ENCODE measurements at places on chromosomes 7 and 10.

DNA sequence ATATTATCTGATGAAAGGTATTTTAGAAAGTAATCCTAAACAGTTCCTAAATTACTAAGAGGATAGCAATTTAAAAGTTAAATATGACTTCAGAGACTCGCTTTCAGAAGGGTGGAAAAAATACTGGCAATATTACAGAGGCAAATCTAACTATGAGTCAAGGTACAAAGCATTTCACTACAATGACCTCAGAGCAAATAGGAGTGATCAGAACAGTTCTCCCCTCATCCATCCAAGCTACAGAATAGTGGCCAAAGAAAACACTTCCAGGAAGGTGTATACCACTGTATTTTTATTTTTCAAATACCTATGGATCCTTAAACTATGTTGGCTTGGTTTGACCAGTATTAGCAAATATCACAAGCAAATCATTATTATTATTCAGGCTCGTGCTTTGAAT lies 112.8 kb upstream of the ODAD2 start:
- no peak for DNase-seq

- DNase-seq, result no peak
Observed at GRCh38 chr7:38187794-38188440, 9.9 kb downstream of the STARD3NL start.

- DNase-seq, result no peak
Observed at GRCh38 chr7:143388491-143389101, 7.5 kb downstream of the ZYX start.

GRCh38 chr10:58963723-58964124 lies 212.7 kb upstream of the PHYHIPL start:
- no peak for DNase-seq

DNA sequence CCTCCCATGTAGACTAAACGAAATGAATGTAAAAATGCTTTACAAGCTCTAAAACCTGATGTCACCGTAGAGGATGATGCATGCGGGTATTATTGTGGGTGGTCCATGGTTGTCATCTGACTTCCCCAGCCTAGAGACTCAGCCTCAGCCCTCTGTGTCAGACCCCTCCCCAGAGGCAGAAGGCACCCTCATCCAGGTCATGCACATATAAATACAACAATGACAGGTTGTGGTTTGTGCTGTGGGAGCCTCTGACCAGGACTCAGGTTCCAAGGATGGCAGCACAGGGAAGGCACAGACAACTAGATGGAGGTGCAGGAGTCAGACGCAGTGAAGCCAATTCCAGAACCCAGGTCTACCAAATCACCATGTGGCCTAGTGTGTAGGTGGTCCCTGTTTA lies 3.3 kb upstream of the NODAL start:
- no peak for DNase-seq

- DNase-seq, result no peak
Observed at GRCh38 chr7:66047426-66047825, 28.2 kb upstream of the ASL start.
